ENCODE measurements at places on chromosomes 7 and 10. TPM values are rescaled to one million over a fixed set of nuclear protein-coding genes. Genes with fewer than 3 reads are reported as not detected.

DNA sequence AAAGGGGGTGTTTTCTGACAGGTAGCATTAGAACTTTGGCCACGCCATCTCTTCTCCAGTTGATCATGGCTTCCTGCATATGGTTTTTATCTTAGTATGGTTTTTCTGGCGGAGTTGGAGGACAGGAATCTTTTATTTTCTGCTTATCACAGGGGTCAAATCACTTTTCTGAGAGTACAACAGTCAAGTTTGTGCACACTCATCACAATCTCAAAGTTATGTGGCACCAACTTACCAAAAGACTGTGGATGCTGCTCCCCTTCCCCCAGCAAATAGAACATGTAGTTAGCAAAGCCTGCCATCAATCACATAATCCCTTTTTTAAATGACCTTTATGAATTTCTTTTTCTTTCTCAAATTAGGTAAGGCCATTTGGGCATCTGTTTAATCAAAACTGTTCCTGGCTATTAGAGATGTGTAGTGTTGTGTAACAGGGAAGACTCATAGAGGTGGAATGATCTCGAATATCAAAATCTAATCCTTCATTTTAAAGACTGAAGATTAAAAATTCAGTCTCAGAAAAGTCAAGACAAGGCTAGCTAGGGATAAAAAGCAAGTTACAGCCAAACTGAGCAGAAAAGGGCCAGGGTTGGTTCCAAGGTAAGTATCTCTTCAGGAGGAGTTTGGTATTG is 3.8 kb upstream of the CH25H start:
- H3K27ac ChIP-seq: no peak overlapping the region
- H3K36me3 ChIP-seq: peaks cover 21% of the 10 kb centered on the region
- H3K4me3 ChIP-seq: no peak overlapping the region
- H3K4me1 ChIP-seq: peaks cover 24% of the 10 kb centered on the region
- H3K27me3 ChIP-seq: peaks cover 59% of the 10 kb centered on the region

- H3K27me3 ChIP-seq: no peaks in the 10 kb centered on the region
- no peaks in the 10 kb centered on the region for H3K4me1 ChIP-seq
- H3K36me3 ChIP-seq: no peaks in the 10 kb centered on the region
- no peak overlapping the region for H3K4me3 ChIP-seq
- H3K27ac ChIP-seq: no peak overlapping the region
Observed at GRCh38 chr7:111730476-111731300, 168.4 kb upstream of the IMMP2L start.

GRCh38 chr7:66747881-66748511 is 7.5 kb downstream of the RABGEF1 start:
- H3K4me3 ChIP-seq: no peak overlapping the region
- no peaks in the 10 kb centered on the region for H3K4me1 ChIP-seq
- no peak overlapping the region for H3K27ac ChIP-seq
- no peak for DNase-seq
- H3K36me3 ChIP-seq: no peaks in the 10 kb centered on the region

DNA sequence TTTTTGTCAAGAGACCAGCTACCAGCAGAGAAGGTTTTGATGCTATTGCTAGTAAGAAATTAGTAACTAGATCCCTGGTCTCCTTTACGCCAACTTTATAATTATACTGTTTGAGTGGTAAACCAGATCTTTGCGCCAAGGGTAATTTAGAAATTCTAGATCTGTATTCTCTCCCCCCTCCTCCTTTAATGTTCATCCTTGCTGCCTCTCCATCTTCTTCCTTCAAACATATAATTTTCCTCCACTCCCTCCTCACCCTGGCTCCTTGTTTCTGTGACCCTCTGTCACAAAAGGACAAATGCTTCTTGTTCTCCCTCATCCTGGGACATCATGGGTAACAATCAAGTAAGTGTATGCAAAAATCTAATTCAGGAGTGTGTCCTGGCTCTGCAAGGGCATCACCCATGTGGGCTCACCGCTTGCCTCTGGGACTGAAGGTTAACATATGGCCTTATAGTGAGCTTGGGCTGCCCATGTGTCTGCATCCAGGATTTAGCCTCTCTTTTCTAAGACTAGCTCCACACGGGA is 121.2 kb downstream of the BAMBI start:
- no peak overlapping the region for H3K27ac ChIP-seq
- H3K4me3 ChIP-seq: no peak overlapping the region
- no peaks in the 10 kb centered on the region for H3K4me1 ChIP-seq
- H3K27me3 ChIP-seq: no peaks in the 10 kb centered on the region

DNA sequence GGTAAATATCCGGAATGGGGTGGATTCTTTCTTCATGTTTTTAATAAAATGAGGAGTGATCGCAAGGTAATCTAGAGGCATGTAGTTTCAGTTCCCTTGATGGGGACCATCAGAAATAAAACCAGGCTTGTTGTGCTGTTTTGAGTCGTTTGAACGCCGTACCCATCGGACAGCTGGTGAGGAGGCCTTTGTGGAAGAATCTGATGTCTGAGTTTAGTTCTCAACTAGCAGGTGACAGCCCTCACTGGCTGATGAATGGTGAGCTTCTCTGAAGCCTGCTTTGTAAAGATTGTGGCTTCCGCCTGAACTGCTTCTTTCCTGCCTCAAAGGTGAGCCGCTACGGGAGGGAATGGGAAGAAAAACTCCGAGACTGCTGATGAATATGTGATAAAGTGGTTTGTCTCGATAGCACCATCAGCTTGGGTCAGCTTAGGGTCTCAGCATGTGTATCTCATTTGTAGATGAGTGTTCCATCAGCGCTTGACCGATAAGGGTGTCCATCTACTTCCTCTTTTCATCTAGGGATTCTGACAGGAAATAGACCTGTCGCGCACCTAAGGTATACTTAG is 977 bp downstream of the TMEM248 start:
- H3K4me1 ChIP-seq: peaks cover 16% of the 10 kb centered on the region
- peak; percentile 28 for DNase-seq
- peak overlapping the region; percentile 61 for H3K27ac ChIP-seq
- peaks cover 3% of the 10 kb centered on the region for H3K36me3 ChIP-seq

The SLC16A12 gene
- not detected for polyA plus RNA-seq

The GNG11 gene
- polyA plus RNA-seq: 0.04 TPM

All from CD14-positive monocyte (primary cell).